NCI-H1048 (cell line): ENCODE measurements at places on chromosomes 2 and 18.

- no peak for DNase-seq
Observed at GRCh38 chr2:74577448-74577847, 22.9 kb downstream of the DOK1 start.

- no peak for DNase-seq
Observed at GRCh38 chr18:37403788-37404187, 161.8 kb downstream of the CELF4 start.

- DNase-seq: no peak
Observed at GRCh38 chr2:54411801-54412354, 44.2 kb upstream of the SPTBN1 start.

- DNase-seq: no peak
Observed at GRCh38 chr2:122866095-122866494, 1110.6 kb downstream of the TSN start.

GRCh38 chr2:212249451-212249850, 289.2 kb downstream of the ERBB4 start:
- no peak for DNase-seq

- no peak for DNase-seq
Observed at GRCh38 chr2:209314653-209315052, 109.2 kb upstream of the MAP2 start.

- no peak for DNase-seq
Observed at GRCh38 chr2:116706396-116706795, 1108.1 kb upstream of the DDX18 start.

DNA sequence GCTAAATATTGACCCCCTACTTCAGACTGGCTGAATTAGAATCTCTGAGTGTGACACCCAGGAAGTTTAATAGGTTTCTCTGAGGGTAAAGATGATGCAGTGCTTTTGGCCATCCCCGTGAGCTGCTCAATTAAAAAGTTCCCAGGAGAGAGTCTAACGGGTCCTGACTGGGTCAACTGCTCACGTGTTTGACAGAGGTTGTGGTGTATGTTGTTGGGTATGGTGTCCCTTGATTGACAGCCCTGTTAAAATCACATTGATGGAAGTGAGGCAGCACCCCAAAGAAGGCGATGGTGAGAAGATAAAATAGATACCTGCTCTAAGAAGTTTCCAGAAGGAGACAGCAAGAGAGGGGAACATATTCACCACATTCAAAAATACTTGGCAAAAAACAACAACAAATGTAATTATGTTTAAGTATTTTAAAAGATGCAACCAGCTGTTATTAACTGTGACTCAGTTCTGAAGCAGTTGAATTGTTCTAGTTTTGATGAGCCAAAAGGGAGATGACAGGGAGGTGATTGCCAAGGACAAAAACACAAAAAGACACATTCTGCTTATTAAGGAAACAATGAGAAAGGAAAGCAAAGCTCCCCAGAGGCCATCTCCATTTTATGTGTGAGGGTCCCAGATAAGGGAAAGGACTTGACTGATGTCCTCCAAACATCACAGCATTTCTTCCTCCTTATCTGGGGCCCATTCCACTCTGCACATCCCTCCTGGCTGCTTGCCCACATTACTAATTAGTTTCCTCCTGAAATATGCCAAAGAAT, 11.5 kb upstream of the GMCL1 start:
- no peak for DNase-seq

DNA sequence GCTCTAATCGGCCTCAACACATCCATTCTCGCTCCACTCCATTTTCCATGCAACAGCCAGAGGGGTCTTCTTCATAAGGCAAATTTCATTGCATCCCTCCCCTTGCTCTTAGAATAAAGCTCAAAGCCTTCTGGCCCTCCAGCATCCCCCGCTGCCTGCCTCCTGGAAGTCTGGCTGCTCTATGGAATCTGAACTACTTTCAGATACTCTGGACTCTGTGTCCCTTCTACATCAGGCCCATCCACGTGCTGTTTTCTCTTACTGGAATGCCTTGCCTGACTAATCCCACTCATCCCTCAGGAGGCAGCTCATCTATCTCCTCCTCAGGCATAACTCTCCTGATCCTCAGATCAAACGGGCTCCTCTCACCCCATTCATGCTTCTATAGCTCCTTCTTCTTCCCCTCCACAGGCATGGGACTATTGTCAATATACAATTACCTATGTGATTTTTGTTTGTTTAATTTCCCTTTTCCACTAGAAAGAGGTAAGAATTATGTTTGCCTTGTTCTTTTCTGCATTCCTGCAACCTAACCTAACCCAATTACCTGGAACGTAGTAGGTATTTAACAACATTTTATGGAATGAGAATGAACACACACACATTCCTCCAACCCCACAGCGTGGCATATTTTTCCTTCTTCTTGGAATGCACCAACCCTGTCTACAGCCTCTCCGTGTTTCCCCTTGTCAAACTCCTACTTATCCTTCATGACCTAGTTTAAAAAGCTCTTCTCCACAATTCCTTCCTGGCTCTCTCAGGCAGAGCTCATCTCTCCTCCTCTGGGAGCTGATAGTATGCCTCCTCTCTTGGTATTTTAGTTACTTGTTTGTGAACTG, 49.5 kb downstream of the LBH start:
- no peak for DNase-seq

DNA sequence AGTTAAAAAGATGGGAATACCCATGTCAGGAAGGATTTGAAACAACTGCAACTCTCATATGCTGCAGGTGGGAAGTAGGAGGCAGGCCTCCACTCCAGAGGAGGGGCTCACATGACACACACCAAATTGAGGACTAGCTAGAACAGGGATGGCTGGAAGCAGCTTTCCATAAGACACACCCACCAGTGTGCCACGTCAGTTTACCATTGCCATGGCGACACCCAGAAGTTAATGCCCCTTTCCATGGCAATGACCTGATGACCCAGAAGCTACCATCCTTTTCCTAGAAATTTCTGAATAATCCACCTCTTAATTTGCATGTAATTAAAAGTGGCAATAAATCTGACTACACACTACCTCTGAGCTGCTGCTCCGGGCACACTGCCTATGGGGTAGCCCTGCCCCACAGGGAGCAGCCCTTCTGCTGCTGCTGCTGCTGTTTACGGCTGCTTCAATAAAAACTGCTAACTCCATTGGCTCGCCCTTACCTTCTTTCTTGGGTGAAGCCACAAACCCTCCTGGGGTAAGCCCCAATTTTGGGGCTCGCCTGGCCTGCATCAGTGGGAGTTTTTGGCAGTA, 89.4 kb downstream of the RRM2 start:
- DNase-seq: no peak

DNA sequence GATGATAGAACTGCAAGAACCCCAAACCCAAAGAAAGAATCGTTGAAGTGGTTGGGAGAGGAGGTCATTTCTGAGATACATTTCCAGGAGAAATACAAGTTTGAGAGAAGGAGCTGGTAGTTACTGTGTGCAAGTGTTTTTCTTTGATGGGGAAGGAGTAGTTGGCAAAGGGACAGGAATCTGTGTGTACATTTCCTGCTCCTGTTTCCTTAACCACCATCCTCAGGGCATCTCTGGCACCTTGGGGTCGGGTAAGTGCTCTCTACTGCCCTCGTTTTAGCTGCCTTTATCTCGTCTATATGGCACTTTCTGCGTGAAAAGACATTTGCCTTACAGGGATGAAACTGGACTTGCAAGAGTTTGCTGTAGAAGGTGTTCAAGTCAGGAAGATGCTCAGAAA, 27.3 kb downstream of the CDC42EP3 start:
- no peak for DNase-seq

- no peak for DNase-seq
Observed at GRCh38 chr2:28407976-28408690, 15.5 kb downstream of the FOSL2 start.

DNA sequence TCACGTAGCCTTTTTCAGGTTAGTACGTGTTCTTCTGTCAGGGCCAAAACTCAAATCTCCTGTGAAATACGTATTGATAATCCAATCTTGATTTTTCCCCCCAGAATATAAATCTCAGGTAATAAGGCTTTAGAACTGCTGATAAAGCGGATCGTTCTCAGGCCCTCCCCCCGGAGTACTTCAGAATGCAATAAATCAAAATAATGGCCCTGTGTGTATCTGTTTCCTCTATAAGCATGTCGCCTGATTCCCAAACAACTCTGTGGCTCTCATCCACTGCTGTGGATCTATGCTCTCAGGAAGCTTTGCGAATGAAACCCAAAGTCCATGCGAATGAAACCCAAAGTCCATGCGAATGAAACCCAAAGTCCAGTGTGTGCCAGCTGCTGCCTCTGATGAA, 49.4 kb downstream of the IMPA2 start:
- DNase-seq: no peak

- DNase-seq: no peak
Observed at GRCh38 chr2:236848501-236848900, 237.2 kb upstream of the COPS8 start.

DNA sequence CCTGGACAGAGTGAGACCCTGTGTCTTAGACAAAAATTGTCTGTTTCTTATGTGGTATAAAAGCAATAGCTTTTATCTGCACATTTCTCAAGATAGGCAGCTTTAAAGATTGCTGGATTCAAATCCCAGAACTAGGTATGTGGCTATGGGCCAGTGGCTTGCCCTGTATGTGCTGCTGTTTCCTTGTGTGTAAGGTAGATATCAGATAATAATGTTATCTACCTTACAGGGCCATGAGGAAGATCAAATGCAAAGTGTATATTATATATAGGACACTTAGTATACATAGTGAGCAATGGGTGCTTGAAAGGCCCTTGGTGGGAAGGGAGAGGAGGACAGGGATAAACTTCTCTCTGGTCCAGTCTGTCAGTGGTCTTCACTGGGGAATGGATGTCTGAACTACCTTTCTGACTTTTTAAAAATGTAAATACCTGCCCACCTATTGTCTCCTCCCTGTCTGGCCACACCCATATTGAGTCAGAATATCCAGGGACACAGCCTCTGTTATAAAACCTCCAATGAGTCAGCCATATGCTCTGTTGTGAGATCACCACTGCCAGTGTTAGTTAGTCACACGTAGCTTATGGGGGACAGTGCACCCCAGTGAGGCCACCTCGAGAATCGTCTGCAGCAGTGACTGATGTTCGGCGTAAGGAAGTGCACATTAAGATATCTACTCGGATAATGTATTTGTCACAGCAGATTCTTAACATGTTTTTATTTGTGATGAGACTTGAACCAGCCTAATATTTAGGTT, 383.4 kb downstream of the PTPRM start:
- DNase-seq: no peak

- DNase-seq: no peak
Observed at GRCh38 chr2:8641301-8641965, 40.4 kb upstream of the ID2 start.

DNA sequence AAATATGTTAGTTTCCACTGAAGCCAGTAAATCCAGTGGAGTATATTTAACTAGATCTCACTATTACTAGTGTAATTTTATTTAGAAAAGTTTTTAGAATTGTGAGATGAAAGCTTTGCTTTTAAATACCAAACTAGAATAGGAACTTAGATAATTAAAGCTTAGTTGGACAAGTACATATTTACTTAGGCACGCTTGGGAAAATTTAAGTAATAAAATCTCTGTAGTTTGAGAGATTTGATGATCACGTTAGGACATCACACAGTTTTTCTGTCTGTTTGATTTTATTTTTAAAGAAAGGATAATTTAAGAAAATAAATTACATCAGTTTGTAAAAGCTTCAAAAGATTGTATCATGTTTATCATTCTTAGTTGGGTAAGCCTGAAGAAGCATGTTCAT, 140.8 kb upstream of the IL1R2 start:
- DNase-seq: no peak

DNA sequence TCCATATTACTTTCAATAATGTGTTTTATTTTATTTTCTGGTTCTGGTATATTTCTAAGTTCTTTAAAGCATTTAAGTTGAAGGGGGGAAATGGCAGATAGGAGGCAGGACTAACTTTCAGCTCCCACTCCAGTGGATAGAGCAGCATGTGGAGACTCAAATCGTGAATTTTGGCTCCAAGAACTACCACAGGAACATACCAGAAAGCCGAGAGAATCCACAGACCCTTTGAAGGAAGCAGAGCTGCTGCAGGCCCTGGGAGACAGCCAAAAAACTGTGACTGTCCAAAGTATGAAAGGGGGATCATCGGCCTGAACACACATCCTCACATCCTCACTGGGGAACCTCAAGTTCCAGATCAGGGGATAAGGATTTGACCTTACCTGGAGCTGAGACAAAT, 207.6 kb upstream of the VWC2L start:
- no peak for DNase-seq

- DNase-seq: no peak
Observed at GRCh38 chr2:210460322-210461227, 16.0 kb downstream of the LANCL1 start.
